Activated CD8-positive, alpha-beta memory T cell treated with anti-CD3 and anti-CD28 coated beads for 4 hours (primary cell): ENCODE measurements at places on chromosomes 5 and 9.

DNA sequence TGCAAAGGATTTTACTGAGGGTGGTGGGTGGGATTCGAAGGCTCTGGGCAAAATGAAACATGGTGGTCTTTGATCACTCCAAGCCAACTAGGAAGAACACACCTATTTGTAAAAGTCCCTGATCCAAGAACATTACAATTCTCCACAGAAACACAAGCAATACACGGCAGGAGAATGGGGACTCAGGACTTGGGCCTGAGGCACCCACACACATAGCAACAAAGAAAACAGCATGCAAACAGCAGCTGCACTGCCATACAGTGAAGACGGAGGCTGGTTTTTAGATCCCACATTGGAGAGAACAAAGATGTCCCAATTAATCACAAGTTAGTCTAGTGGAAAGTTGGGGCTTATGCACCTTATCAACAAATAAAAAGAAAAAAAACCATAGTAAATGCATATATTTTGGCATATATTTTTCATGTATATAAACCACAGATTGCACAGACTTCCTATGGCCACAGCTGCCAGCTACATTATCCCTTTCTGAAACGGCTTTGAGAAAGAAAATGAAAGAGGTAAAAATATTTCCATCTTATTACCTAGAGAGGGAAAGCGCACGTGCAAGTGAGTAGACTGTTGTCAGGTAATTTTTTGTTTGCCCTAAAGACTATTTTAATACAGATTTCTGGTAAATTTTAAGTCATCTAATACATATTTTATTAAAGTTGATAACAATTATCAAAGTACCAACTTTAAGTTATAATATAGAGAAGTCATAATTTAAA is 410.9 kb downstream of the BNC2 start:
- DNase-seq: no peak

- DNase-seq: no peak
Observed at GRCh38 chr5:77282337-77283027, 72.0 kb downstream of the PDE8B start.

DNA sequence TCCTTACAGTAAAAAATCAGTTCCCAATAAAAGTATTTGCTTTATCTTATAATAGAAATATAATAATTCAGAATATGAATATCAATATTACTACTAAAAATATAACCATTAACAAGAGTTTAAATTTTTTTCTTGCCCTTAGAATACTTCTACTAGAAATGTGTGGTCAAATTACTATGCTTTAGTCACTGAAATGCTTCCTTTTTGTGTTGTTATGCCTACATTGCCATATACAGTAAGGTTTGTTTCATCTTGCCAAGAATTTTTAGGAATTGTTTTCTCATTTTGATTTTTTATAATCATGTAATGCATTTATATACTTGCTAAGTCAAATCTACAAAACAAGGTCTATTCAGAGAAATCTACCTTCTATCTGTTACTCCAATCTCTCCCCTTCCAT is 181.7 kb downstream of the CDK5RAP2 start:
- no peak for DNase-seq

- DNase-seq: no peak
Observed at GRCh38 chr5:150489360-150490295, 18.3 kb upstream of the NDST1 start.

- DNase-seq: no peak
Observed at GRCh38 chr5:17329571-17329970, 112.1 kb downstream of the BASP1 start.

DNA sequence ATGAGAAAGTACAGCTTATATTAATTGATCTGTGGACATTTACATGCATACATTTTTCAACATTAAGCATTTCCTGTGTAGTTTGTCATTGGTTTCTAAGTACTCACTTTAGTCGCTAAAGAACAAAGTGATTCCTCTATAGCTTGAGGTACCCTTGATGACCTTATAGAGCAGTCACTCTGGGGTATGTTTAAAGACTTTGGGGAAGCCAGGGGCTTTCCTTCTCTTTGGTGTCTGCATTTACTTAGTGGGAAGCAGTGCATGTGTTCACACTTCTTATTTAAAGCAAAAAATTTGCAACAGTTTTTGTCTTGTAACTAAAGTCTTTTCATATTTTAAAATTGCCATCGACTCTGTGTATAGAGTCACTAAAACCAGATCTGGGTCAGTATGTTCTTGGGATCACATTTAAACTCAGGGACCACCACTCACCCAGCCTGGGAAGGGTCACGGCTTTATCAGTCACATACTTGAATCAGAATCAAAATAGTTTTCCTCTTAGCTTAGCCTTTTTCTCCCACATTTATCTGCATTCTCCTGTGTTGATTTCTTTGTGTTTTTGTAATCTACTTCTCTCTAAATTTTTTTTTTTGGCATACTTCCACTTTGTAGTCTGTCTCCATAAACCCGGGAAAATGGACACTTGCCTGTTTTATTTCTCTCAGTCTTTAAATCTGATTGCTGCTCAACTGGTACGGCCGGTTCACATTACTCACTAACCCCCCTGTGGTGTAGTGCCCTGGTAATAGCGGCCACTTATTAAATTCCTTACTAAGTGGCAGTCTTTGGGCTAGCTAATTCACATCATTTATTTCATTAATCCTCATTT is 143.9 kb upstream of the FBN2 start:
- no peak for DNase-seq

- DNase-seq: no peak
Observed at GRCh38 chr9:99489060-99489413, 267.0 kb downstream of the SEC61B start.

- DNase-seq: no peak
Observed at GRCh38 chr9:111913159-111913558, 16.5 kb downstream of the UGCG start.

GRCh38 chr5:133106761-133107572 is 55.2 kb downstream of the HSPA4 start:
- no peak for DNase-seq

DNA sequence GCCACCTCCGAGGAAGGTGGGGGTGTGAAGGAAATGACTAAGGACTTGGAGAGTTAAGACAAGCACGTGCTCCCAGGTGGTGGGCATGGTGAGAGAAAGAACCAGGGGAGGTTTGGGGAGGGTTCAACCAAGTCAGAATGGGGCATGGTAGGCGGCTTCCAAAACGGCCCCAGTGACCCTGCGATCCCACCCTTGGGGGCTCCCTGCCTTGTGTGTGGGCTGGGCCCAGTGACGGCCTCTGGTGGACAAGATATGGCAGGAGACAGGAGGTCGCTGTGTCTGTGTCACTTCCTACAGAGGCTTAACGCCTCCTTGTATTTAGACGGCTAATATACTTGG is 51.3 kb upstream of the IRX4 start:
- no peak for DNase-seq

GRCh38 chr5:81046041-81046440 is 85.9 kb downstream of the RASGRF2 start:
- no peak for DNase-seq

GRCh38 chr5:177478711-177479646 is 5.5 kb upstream of the DBN1 start:
- no peak for DNase-seq

GRCh38 chr5:171413153-171413910 is 6.1 kb upstream of the FGF18 start:
- no peak for DNase-seq
